ENCODE measurements at places on chromosomes 3 and 15.

DNA sequence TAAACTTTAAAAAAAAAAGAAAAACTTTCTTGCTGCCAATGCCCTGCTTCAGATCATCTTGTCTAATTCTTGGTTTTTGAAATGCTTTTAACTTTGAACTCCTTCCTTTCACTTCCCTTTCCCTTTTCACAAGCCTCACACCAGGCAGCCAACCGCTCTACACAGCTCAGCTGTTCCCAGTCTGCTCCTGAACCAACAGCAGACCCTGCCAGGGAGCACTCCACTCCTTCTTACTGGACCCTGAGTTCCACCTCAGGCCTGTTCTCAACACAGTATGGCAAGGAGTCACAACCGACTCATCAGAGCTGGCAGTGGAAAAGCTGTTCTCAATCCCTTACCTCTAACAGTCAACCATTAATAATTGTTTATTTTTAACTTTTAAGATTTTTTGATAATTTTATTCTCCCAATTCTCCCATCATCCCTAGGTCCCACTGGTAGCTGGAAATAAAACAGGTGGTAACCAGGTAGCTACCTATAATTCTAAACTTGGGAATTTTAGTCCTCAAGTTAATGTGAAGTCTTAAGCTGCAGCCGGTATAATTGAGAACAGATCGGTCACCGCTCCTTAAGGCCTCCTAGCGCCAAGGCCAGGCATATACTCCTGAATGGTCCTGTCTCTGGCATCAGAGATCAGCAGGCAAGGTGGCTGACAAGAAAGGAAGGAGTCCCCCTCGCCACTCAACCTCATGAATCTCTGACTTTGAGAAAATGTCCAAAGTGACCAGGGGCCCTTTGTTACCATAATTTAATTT, 43.9 kb downstream of the BOC start:
- DNase-seq: no peak

DNA sequence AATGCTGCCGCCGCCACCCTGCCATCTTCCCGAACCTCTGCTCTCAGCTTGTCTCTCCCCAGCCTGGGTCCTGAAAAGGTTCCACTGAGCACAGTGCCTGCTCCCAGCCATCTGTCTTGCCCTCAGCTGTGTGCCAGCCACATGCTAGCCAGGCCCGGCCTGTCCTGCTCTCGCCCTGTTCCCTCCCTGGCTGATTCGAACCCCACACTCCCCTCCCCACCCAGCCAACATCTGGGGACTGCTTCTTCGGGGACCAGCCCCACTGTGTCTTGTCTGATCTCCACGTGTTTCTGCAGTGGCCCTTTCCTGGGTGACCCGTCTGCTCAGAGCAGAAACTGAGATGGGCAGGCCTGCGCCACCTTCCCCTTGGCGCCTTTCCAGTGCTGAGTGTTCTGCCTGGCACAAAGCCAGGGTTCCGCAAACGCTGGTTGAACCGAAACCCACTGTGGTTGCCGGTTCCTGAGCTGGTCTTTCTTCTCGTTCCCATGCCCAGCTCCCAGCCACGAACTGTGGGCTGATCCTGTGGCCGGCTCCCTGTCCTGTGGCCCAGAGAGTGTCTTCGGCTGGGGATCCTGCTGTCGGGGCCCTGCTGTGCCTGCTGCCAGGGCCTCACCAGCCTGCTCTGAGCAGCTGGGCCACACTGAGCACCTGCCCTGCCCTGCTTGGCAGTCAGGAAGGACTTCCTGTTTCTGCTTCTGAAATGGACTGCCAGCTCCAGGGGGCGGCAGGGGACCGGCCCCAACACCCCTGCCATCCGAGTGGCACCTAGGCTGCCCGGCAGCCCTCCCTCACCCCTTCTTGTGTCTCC, 62.7 kb upstream of the KLF13 start:
- no peak for DNase-seq

DNA sequence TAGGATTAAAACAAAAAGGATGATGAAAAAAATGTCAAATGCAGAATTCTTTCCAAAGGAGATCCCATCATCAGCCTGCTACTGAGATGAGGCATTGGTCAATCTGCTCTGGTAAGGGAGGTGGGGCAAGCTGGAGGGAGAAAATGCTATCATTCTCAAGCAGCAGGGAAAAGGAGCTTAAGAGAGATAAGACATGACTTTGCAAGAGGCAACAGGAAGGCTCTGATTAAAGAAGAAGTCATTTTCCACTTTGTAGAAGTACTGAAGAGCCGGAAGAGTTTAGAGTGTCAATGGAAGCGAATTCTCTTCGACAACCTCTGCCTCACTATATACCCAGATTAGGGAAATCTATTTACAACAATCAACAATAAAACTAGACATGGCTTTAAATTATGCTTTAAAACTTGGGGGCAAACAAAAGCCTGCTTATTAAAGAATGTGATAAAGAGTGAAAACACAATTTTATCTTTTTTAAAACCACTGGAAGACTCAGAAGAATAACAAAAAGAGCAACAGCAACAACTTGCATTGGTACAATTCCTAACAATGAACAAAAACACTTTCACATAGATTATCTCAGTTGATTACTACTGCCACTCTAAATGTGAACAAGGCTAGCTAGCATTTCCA, 81.8 kb upstream of the NANOGP8 start:
- DNase-seq: no peak

GRCh38 chr3:195543500-195544229, 540 bp upstream of the PPP1R2 start:
- DNase-seq: no peak

GRCh38 chr15:81376231-81376630, 2.2 kb upstream of the TMC3 start:
- DNase-seq: no peak

DNA sequence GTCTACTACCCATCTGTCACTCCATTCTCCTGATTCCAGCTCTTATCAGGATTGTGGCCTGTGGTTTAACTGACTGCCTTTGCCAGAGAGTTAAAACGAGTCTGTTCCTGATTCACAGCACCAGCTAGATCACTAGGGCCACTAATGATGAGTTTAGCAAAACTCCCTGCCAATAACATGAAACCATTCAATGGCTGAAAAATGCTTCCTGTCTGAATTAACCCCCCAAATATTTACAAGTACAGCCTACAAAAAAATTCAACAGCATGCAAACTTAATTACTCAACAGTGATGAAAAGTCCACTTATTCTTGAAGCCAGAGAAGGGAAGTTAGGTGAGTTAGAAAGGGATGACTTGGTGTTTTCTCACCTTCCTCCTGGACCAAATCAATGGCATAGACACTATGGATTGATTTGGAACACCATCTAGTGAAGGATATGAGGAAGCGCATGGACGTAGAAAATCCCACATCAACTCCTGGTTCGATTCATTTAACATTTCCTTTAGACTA, 141.4 kb downstream of the TGFBR2 start:
- peak; percentile 15 for DNase-seq

GRCh38 chr3:43024181-43024885, 45.2 kb downstream of the GASK1A start:
- DNase-seq: no peak

DNA sequence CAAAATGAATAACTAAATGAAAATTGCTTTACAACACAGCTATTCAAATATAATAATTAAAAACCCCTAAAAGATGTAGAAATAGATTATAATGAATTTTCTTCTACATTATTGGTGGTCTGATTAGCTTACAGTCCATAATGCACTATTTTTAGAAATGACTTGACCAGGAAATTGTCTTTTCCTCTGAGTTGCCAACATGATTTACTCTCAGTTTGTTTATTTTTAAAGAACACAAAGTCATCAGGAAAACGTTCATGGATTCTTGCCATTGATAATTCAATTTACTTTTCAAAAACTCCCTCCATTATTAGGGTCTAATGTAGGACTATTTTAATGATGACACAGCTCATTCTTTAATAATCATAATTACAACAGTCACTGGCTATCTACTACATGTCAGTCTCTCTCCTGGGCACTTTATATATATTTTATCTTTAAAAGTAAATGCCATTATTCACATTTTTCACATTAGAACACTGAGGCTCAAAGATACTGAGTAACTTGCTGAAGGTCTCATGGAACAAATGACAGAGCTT, 1.1 kb downstream of the TM4SF18 start:
- DNase-seq: no peak

GRCh38 chr3:52352566-52352965, 36.4 kb downstream of the DNAH1 start:
- no peak for DNase-seq

- no peak for DNase-seq
These were observed 4.6 kb upstream of the TBL1XR1 start for GRCh38 chr3:177201700-177202397.

DNA sequence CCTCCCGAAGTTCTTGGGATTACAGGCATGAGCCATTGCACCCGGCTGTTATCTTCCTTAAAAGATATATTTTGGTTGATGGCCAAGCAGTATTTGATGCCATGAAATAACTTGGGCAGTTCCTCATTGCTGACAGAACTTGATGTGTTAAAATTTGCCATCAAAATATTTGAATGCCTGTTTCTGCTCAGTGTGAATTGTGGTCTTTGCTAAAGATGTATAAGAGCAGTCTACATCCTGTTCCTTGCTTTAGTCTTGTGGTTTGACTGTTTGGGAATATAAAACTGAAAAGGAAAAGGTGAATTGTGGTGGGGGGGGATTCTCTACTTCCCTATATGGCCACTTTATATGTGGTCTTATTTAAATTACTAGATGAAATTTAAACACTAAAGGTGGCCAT, 14.0 kb downstream of the TRIM71 start:
- DNase-seq: no peak

- DNase-seq: no peak
These were observed 515.3 kb downstream of the SOX2 start for GRCh38 chr3:182226995-182227394.

GRCh38 chr3:128606094-128606493, 44.5 kb downstream of the RPN1 start:
- no peak for DNase-seq

DNA sequence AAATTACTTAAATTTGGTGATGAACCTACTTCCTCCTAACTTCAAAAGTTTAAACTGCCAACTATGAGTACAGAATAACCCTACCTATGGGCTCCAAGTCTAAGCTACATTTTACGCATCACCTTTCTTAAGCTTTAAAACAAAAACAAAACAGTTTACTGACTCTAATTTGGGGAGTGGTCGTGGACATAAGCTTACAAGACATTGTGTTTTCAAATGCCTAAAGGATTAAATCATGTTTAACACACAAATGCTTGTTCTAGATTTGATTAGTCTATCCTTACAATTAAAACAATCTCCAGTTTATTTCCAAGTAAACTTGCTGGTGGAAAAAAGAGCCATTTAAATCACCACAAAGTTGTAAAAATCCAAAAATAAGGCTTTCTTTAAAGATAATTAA, 62.2 kb downstream of the UACA start:
- no peak for DNase-seq

GRCh38 chr3:62727536-62727935, 147.7 kb downstream of the CADPS start:
- no peak for DNase-seq

- DNase-seq: no peak
These were observed 58.6 kb downstream of the SPSB4 start for GRCh38 chr3:141109751-141110150.

- DNase-seq: no peak
These were observed 258.6 kb downstream of the RORA start for GRCh38 chr15:60970246-60971170.

DNA sequence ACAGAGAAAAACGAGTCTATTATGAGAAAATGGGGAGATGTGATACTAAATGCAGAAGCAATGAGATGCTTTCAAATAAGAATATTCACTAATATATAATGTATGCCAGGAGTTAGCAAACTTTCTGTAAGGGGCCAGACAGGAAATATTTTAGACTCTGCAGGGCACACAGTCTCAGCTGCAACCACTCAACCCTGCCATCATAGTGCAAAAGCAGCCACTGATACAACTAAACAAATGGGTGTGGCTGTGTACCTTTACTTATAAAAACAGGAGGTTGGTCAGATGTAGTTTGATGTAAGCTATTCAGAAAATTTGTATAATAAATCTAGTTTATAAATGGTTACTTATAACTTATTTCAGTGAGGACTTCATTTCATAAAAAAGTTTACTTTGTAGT, 78.1 kb downstream of the FBXL22 start:
- no peak for DNase-seq

DNA sequence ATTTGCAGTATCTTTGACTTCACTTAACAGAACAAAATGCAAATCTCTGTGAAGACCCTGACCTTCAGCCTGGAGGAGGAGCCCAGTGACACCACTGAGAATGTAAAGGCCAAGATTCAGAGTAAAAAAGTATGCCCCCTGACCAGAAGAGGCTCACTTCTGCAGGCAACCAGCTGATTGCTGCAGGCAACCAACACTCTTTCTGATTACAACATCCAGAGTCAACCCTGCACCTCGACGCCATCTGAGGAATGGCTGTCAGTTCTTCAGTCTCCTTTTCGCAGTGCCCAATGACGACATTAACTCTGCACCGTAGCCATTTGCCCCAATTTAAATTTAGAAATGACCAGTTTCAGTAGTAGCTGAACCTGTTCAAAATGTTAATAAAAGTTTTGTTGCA, 14.9 kb downstream of the ATP13A3 start:
- DNase-seq: no peak

DNA sequence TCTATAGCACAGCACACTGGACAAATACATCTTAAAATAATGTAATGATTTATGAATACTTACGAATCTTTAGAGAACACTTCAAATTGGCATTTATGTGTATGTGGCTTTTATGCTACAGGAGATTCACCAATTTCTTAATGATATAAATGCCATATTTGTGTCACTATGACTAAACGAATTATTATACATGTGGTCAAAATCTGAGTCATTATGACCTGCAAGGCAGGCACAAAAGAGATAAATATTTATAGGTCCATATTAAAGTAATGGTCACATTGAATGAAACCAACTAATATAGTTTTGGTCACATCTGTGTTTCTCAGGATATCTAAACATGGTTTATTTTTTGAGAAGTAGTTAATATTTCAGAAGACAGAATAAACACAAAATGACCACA, 232.3 kb upstream of the SEMA6D start:
- DNase-seq: no peak

GRCh38 chr3:184005941-184006507, 11.7 kb downstream of the ABCC5 start:
- DNase-seq: no peak

GRCh38 chr3:28624084-28624483, 275.5 kb upstream of the AZI2 start:
- DNase-seq: no peak

DNA sequence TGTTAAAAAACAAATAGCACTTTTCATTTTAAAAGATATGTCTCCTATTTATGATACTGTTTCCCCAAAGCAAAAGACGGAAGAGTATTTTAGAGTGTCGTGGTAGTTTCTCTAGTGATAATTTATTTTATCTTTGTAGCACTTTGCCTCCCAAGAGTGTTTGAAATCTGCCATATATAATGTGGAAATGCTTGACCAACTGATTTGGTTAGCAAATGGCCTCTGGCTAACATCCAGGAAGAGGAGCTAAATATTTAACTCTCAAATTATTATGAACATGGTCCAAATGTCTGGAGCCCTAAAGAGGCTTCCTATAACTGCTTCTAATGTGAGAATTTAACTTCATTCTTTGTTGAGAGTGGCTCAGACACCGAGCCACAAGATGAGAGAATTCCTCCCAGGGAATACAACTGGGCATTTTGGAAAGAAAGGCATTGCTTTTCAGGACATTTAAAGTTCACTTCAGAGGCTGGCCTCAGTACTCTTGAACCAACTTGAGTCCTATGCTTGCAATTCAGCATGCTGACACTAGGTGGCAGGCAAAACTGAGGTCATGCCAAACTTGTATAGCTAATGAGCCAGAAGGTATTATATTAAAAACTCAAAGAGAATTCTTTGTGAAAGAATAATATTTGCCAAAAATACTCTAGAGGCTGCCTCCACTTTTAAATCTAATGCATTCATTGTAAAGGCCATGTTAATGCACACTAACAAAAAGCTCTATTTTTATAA, 104.5 kb downstream of the RARB start:
- no peak for DNase-seq

All from hepatic stellate cell (primary cell).